Breast epithelium (tissue), 4 donors: ENCODE measurements at places on chromosomes 1 and 21. TPM values are rescaled to one million over a fixed set of nuclear protein-coding genes. Genes with fewer than 3 reads are reported as not detected.

ZNF326 gene
- total RNA-seq: 31.3 TPM

GNG4 gene
- 2.9 TPM for total RNA-seq

GBP6 gene
- total RNA-seq: not detected

KLHDC9 gene
- 5.8 TPM for total RNA-seq

AJAP1 gene
- total RNA-seq: 0.16 TPM

FABP3 gene
- total RNA-seq: 15.0 TPM

TAS1R3 gene
- total RNA-seq: 0.16 TPM

LCE1E gene
- total RNA-seq: not detected

SPRR2D gene
- total RNA-seq: not detected

ARTN gene
- 1.8 TPM for total RNA-seq

HMGCS2 gene
- 23.0 TPM for total RNA-seq

CGN gene
- 0.16 TPM for total RNA-seq

NGF gene
- 7.2 TPM for total RNA-seq

PIGC gene
- 39.2 TPM for total RNA-seq

KCNJ15 gene
- 6.9 TPM for total RNA-seq

FCN3 gene
- 7.4 TPM for total RNA-seq
